ENCODE measurements at places on chromosomes 6 and 20. TPM values are rescaled to one million over a fixed set of nuclear protein-coding genes. Genes with fewer than 3 reads are reported as not detected.

Gene LAMA4
- not detected for total RNA-seq

Gene HLA-DPB1
- 19.0 TPM for total RNA-seq

Gene TUBB2B
- not detected for total RNA-seq

Gene CUL9
- 59.9 TPM for total RNA-seq

Gene HEY2
- total RNA-seq = not detected

Gene LPIN3
- 0.83 TPM for total RNA-seq

Gene TRIM15
- total RNA-seq = not detected

Gene FAM209A
- total RNA-seq = 2.4 TPM

Gene HLA-DQA2
- total RNA-seq = not detected

Gene EGFL8
- total RNA-seq = 14.5 TPM

Gene TBXT
- not detected for total RNA-seq

Data from activated naive CD4-positive, alpha-beta T cell treated with anti-CD3 and anti-CD28 coated beads, Interleukin-2, amount 10 ng/mL, durations not matched to agents 5 hours and 36 hours (primary cell).